ENCODE measurements at places on chromosomes 5 and 9. TPM values are rescaled to one million over a fixed set of nuclear protein-coding genes. Genes with fewer than 3 reads are reported as not detected.

The TSSK1B gene
- polyA plus RNA-seq: not detected

The EXOSC3 gene
- 39.5 TPM for polyA plus RNA-seq

The PCDHGA2 gene
- not detected for polyA plus RNA-seq

The PPP2R2B gene
- polyA plus RNA-seq: not detected

The PHYHD1 gene
- 0.34 TPM for polyA plus RNA-seq

The SMIM32 gene
- polyA plus RNA-seq: not detected

The ARID3C gene
- polyA plus RNA-seq: not detected

The OTULINL gene
- 0.06 TPM for polyA plus RNA-seq

The SEC61B gene
- polyA plus RNA-seq: 231 TPM

The C9orf50 gene
- not detected for polyA plus RNA-seq

The MEF2C gene
- 511 TPM for polyA plus RNA-seq

The AK3 gene
- polyA plus RNA-seq: 22.9 TPM

The QRFP gene
- not detected for polyA plus RNA-seq

The C1QTNF2 gene
- not detected for polyA plus RNA-seq

The POU5F2 gene
- 0.29 TPM for polyA plus RNA-seq

The RANBP17 gene
- polyA plus RNA-seq: not detected

The CDC20B gene
- polyA plus RNA-seq: not detected

The ADGRV1 gene
- polyA plus RNA-seq: not detected

The AGXT2 gene
- polyA plus RNA-seq: not detected

The DMRT3 gene
- not detected for polyA plus RNA-seq

The RGS7BP gene
- not detected for polyA plus RNA-seq

The SPATA31A3 gene
- polyA plus RNA-seq: not detected

The PBX3 gene
- polyA plus RNA-seq: 10.4 TPM

The PCDHA11 gene
- not detected for polyA plus RNA-seq

The SLC28A3 gene
- polyA plus RNA-seq: not detected

The FREM1 gene
- polyA plus RNA-seq: not detected

The GBGT1 gene
- 0.96 TPM for polyA plus RNA-seq

The ABL1 gene
- polyA plus RNA-seq: 1.2 TPM

The MRPL22 gene
- 107 TPM for polyA plus RNA-seq

The CARTPT gene
- polyA plus RNA-seq: not detected

The ENC1 gene
- polyA plus RNA-seq: 4.6 TPM

The RAB3C gene
- polyA plus RNA-seq: not detected

The HTR1A gene
- polyA plus RNA-seq: not detected

Data from naive B cell (primary cell).